Caco-2 (cell line): ENCODE measurements at places on chromosomes 7 and 10. TPM values are rescaled to one million over a fixed set of nuclear protein-coding genes. Genes with fewer than 3 reads are reported as not detected.

- H3K4me3 ChIP-seq, result no peak overlapping the region
- no peak overlapping the region for H3K27ac ChIP-seq
- DNase-seq, result no peak
- peaks cover 5% of the 10 kb centered on the region; the same call in 1 of the 2 replicates for H3K4me1 ChIP-seq
- no peaks in the 10 kb centered on the region for H3K27me3 ChIP-seq
- no peaks in the 10 kb centered on the region for H3K36me3 ChIP-seq
Observed at GRCh38 chr7:131067220-131067619, 260.5 kb upstream of the MKLN1 start.

GRCh38 chr7:155993420-155994278 is 181.4 kb upstream of the SHH start:
- no peak overlapping the region for H3K27ac ChIP-seq
- no peaks in the 10 kb centered on the region for H3K4me1 ChIP-seq
- H3K4me3 ChIP-seq, result no peak overlapping the region
- H3K27me3 ChIP-seq, result no peaks in the 10 kb centered on the region; the same call in 1 of the 2 replicates
- DNase-seq, result no peak

DNA sequence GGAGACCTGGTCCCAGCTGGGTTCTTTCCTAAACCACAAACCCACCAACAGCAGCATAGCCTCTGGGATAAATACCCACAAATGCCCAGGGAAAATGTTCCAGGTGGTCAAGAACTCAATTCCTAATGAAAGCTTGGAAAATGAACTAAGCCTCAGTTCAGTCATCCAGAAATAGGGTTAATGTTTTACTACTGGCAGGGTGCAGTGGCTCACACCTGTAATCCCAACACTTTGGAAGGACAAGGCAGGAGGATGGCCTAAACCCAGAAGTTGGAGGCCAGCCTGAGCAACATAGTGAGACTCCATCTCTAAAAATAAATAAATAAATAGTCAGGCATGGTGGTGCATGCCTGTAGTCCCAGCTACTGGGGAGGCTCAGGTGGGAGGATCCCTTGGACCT is 82.2 kb downstream of the SVOPL start:
- H3K27ac ChIP-seq, result no peak overlapping the region
- H3K4me3 ChIP-seq, result no peak overlapping the region
- no peaks in the 10 kb centered on the region for H3K36me3 ChIP-seq

The NPTX2 gene
- not detected in 2 replicates for total RNA-seq

The PIP gene
- not detected in 2 replicates for total RNA-seq

DNA sequence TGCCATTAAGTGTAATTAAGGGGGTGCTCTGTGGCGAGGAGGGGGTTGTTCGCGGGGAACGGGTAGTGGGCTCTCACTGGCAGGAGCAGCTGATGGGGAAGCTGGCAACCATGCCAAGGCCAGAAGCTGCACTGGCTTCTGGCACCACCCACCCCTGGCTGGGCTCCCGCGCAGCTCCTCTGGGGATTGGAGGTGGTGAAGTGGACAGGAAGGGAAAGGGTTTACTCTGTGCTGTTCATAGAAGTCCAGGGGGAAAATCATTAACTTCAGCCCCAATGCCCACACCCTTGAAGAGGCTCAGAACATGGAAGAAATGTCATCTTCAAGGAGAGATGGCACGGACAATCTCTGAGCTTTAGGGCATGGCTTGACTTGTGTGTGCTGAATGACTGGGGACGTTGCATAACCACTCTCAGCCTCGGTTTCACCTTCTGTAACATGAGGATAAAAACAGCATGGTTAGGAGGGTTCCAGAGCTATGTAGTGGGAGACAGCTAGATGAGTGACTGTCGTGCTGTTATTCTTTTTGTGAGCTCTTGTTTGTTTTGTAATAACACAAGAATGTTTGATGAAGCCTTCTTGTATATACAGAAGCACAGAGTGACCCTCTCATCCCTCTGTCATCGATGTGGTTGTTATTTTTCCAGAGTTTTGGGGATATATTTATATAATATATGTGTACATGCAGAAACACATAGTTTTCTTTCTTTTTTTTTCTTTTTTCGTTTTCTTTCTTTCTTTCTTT is 29.9 kb downstream of the KAZALD1 start:
- H3K27ac ChIP-seq, result no peak overlapping the region
- H3K4me1 ChIP-seq, result peaks cover 35% of the 10 kb centered on the region
- H3K27me3 ChIP-seq, result no peaks in the 10 kb centered on the region
- H3K36me3 ChIP-seq, result no peaks in the 10 kb centered on the region
- DNase-seq, result no peak
- H3K4me3 ChIP-seq, result no peak overlapping the region

- H3K36me3 ChIP-seq, result no peaks in the 10 kb centered on the region
- no peak for DNase-seq
- no peak overlapping the region for H3K4me3 ChIP-seq
Observed at GRCh38 chr10:14433147-14433546, 102.4 kb upstream of the FRMD4A start.

DNA sequence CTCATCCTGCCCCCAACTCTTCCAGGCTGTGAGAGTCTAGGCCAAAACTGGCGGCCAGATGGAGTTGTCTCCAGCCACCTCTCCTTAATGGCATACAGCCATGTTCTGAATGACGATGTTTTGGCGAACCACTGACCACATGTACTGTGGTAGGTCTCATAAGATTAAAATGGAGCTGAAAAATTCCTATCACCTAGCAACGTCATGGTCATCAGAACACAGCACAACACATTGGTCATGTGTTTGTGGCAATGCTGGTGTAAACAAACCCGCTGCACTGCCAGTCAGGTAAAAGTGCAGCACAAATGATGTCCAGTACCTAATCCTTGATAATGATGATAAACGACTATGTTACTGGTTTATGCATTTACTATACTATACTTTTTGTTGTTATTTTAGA is 290.0 kb upstream of the MKI67 start:
- no peaks in the 10 kb centered on the region; the same call in 1 of the 2 replicates for H3K27me3 ChIP-seq
- no peak overlapping the region for H3K27ac ChIP-seq

GRCh38 chr10:11015446-11015934 is 2.2 kb upstream of the CELF2 start:
- no peak for DNase-seq
- H3K36me3 ChIP-seq, result no peaks in the 10 kb centered on the region
- no peaks in the 10 kb centered on the region for H3K4me1 ChIP-seq
- H3K27me3 ChIP-seq, result peaks cover 6% of the 10 kb centered on the region
- H3K27ac ChIP-seq, result no peak overlapping the region

DNA sequence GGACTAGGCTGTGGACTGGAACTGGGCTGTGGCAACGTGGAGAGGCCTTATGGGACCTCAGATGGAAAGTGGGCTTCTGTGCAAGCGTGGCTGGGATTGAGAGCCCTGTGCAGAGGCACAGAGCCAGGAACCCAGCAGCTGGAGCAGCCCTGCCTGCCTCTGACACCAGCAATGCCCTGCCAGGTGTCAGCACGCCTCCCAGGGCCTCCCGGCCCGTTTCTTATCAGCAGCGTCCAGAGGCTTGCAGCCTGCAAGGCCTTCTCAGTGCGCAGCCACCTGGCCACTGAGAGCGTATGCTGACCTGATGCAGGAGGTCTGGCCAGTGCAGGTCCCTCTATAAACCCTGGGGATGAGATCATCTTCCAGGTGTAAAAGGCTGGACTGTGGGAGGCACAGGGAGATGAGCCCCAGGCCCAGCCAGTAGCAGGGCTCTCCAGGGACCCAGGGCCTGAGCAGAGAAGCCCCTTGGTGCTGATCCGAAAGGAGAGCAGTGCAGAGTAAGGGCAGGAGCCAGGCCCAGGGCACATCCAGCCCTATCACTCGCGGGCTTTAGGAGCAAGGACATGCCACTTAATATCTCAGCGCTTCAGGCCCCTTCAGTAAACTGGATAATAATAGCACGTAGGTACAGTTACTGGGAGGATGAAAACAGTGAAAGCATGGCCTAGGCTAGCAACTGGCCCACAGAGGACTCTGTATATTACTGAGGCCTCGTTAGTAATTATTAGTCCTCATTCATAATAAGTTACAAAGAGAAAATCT is 38.8 kb upstream of the ANTXRL start:
- H3K27ac ChIP-seq, result no peak overlapping the region
- H3K27me3 ChIP-seq, result no peaks in the 10 kb centered on the region
- peak; percentile 44 for DNase-seq
- H3K4me1 ChIP-seq, result no peaks in the 10 kb centered on the region

DNA sequence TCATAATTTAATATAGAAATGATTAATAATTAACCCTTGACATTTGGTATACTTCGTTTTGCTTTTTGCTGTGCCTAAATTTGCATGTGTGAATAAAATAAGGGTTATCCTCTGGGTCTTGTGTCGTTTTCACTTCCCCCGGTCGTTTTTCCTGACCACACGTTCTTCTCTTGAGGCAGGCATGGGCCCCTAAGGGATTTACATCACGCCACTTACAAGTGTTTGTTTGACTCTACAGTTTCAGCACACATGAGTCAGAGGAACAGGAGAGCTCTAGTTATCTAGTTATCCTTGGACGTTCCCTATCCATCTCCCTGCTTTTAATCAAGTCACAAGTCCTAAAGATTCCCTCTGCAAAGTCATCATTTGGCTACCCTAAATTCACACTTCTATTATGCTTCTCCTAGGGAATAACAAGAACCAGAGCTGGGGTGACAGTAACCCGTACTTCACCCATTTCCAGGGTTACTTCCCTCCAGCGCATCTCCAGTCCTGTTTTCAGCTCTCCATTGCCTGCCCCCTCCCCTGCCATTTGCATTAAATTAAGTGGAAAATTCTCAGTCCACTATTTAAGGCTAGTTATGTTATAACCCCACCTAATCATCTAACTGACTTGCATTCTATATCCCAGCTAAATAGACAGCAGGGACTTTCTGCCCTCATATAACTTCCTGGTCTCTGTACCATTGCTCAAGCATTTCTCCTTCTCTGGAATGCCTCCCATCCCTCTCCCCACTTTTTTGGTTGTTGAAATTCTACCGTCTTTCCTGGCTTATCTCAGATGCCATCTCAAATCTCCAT is 206.9 kb downstream of the PTEN start:
- no peak for DNase-seq
- no peaks in the 10 kb centered on the region for H3K36me3 ChIP-seq
- H3K4me1 ChIP-seq, result peaks cover 23% of the 10 kb centered on the region
- H3K27ac ChIP-seq, result no peak overlapping the region
- H3K4me3 ChIP-seq, result no peak overlapping the region

The THSD7A gene
- total RNA-seq, result 0.05 TPM in 2 replicates

DNA sequence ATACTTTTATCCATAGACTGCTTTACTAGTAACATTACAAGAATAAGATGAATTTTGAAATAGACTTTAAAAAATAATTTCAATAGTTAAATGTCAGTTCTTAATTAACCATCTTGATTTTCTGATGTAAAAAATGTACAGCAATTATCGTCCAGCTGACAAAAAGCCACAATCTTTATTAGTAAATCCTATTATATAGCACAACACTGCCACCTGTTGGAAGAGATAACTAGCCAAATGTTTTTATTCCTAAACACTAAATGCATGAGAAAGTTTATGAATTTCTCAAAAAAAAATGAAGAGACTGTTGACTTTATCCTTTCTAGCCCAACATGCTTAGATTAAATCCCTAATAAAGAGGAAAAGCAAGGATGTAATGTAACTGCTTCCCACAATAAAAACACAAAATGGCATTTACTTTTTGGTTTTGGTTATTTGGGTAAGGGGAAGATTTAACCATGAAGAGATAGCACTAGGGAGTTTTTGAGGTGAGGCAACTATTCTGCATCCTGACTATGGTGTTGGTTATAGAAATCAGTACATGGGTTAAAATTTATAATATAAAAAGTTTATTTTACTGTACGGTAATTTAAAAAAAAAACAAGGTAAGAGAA is 8.0 kb downstream of the COA1 start:
- no peak for DNase-seq
- H3K27ac ChIP-seq, result no peak overlapping the region
- H3K4me3 ChIP-seq, result no peak overlapping the region
- no peaks in the 10 kb centered on the region for H3K36me3 ChIP-seq
- H3K27me3 ChIP-seq, result no peaks in the 10 kb centered on the region
- H3K4me1 ChIP-seq, result no peaks in the 10 kb centered on the region
